ENCODE measurements at places on chromosomes 13 and 19. TPM values are rescaled to one million over a fixed set of nuclear protein-coding genes. Genes with fewer than 3 reads are reported as not detected.

SBK2 gene
- total RNA-seq: 1.8 TPM

TDRD3 gene
- 5.6 TPM for total RNA-seq

IGFL1 gene
- total RNA-seq: 1.5 TPM

PRSS57 gene
- total RNA-seq: 0.14 TPM

ZNF69 gene
- not detected for total RNA-seq

DAND5 gene
- total RNA-seq: 0.06 TPM

FUT6 gene
- total RNA-seq: not detected

MCEMP1 gene
- not detected for total RNA-seq

PTGIR gene
- total RNA-seq: not detected

ALKBH6 gene
- 23.2 TPM for total RNA-seq

OR7C1 gene
- total RNA-seq: not detected

RUBCNL gene
- total RNA-seq: 0.24 TPM

P2RY11 gene
- 7.5 TPM for total RNA-seq

KMT2B gene
- total RNA-seq: 58.3 TPM

LYL1 gene
- 0.69 TPM for total RNA-seq

GRIN3B gene
- total RNA-seq: 3.3 TPM

KHSRP gene
- 227 TPM for total RNA-seq

CALR gene
- 578 TPM for total RNA-seq

ADAT3 gene
- total RNA-seq: 4.8 TPM

VAV1 gene
- 6.4 TPM for total RNA-seq

TSHZ3 gene
- total RNA-seq: 2.3 TPM

CCDC194 gene
- total RNA-seq: not detected

CFAP97D2 gene
- not detected for total RNA-seq

SYNE4 gene
- 0.15 TPM for total RNA-seq

PLPP2 gene
- total RNA-seq: 101 TPM

PCDH8 gene
- total RNA-seq: not detected

KRTDAP gene
- not detected for total RNA-seq

CATSPERD gene
- total RNA-seq: not detected

TGFBR3L gene
- total RNA-seq: 1.8 TPM

GRK1 gene
- not detected for total RNA-seq

TMC4 gene
- total RNA-seq: 0.94 TPM

DIRAS1 gene
- 3.2 TPM for total RNA-seq

RYR1 gene
- total RNA-seq: 5.2 TPM

PRR19 gene
- total RNA-seq: 3.6 TPM

ARL11 gene
- total RNA-seq: not detected

NCR1 gene
- not detected for total RNA-seq

TMIGD2 gene
- not detected for total RNA-seq

KLK2 gene
- total RNA-seq: not detected

PNMA8C gene
- total RNA-seq: not detected

RNF17 gene
- total RNA-seq: not detected

KLF1 gene
- total RNA-seq: 0.11 TPM

INSL3 gene
- total RNA-seq: 0.31 TPM

SLC10A2 gene
- total RNA-seq: not detected

KIR2DL3 gene
- not detected for total RNA-seq

URAD gene
- not detected for total RNA-seq

ZMYM2 gene
- 20.3 TPM for total RNA-seq

CLASRP gene
- total RNA-seq: 64.3 TPM

AKAP11 gene
- 4.8 TPM for total RNA-seq

ZNF560 gene
- total RNA-seq: not detected

CD70 gene
- total RNA-seq: 20.5 TPM
